ENCODE measurements at places on chromosomes 1 and 21. TPM values are rescaled to one million over a fixed set of nuclear protein-coding genes. Genes with fewer than 3 reads are reported as not detected.

GRCh38 chr1:146035048-146035423 lies 13.5 kb upstream of the HJV start:
- no peak for DNase-seq

DNA sequence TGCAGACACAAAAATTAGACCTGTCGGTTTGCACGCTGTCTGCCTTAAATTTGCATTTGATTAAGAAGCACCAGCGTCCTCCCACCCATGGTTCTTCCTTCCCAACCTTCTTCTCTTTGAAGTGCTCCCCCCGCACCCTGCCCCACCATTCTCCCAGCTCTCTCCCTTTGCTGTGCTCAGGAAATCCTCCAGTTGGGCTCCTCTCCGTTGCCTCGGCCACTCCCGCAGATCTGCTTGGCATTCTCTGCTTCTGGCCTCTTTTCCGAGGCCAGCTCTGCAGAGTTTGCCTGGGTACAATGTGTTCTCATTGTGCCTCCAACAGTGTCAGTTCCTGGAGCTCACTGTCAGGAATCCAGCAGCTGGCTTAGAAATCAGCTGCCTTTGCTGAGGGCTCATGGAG lies 126.1 kb downstream of the NAV1 start:
- no peak for DNase-seq

DNA sequence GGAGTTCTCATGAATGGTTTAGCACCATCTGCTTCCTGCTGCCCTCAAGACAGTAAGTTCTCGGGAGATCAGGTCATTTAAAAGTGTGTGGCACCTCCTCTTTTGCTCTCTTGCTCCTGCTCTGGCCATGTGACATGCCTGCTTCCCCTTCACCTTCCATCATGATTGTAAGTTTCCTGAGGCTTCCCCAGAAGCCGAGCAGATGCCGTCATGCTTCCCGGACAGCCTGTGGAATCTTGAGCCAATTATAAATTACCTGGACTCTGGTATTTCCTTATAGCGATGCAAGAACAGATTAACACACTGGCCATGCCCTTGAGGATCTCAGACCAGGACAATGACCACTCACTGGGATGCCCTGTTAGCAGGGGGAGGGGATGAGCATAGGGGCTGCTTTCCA lies 212.3 kb downstream of the MATN1 start:
- no peak for DNase-seq

GRCh38 chr1:41387667-41388091 lies 26.4 kb downstream of the FOXO6 start:
- DNase-seq = peak; percentile 32

- DNase-seq = no peak
These were observed 26.9 kb downstream of the ZBTB21 start for GRCh38 chr21:41983229-41983628.

DNA sequence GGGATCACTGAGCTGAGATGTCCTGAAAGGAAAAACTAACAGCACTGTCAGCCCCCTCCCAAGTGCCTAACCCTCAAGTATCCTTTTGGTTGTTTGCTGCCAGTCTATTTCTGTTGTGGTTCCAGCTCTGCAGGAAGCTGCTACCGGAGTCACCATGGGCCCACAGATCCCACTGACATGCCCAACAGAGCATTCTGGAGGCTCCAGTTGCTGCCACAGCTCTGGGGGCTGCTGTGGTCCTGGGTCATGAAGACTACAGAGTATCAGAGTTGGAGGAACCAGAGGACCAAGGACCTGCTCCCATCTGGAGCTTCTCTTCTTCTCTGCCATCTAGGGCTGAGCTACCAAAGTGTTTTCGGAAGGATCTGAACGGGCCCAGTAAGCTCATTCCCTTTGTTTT lies 910 bp downstream of the LCE3A start:
- no peak for DNase-seq

DNA sequence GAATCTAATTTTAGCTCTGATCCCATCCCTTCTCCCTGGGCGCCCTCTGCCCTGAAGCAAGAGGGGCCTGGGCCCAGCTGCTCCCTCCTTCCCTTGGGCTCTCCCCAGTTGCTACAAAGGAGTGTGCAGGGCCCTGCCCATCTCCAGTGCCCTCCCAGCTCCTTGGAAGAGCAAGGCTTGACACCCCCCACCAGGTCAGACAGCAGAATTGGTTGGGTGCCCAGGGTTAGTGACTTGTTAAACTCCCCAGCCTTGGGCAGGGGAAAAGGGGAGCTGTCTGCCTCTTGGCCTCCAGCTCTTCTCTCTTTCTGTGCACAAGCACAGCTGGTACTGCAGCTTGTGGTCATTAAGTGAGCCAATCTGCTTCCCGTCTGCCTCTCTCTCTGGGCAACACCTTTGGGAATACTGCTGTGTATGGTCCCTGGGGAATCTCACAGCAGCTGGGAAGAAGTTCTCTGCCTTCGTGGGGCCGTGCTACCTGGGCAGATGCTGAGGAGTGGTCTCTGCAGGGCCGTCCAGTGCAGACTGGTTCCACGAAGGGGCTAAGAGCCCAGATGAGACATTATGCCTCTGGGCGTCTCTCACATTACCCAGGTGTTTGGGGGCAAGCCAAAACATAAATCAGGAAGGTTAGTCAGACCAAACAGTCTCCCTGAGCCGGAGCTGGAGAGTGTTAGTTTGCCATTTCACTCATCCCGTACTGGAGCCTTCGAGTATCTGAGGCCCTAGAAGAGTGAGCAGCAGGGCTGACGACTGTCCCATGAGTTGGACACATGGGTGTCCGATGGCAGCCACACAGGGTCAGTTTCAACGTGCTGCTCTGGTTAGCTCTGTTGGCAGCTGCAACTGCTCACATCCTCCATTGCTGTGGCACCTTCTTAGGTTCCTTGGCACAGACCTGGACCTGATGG lies 37.3 kb downstream of the TMEM53 start:
- DNase-seq = no peak

DNA sequence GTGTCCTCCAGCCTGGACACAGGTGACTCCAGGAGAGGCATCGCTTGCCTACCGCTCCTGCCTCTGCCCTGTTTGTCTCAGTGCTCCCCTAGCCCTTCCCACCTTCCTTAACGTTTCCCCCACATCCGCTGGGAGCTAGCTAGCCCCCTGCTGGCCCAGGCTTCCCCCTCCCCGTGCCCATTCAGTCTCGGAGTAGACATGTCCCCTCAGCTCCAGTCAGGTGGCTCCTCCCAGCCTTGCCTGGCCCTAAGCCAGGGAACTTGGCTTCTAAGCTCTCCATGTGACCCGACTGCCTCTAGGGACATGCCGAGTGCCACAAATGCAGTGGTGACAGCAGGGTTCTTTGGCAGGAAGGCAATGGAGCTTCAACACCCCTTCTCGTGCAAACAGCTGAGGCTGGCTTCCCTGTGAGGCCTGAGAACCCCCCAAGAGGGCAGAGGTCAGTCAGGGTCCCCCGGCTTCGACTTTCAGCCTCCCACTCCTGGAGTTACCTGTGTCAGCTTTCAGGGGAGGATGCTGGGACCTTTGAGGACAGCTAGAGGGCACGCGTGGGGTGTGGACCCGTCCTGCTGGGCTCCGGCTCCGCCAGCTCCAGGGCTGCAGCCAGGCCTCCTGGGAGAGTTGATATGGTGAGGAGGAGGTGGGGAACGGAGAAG lies 16.2 kb downstream of the DRAXIN start:
- DNase-seq = no peak

GRCh38 chr1:181359012-181359411 lies 124.3 kb upstream of the CACNA1E start:
- DNase-seq = no peak

Gene RHD
- total RNA-seq = not detected

Gene TGFB2
- total RNA-seq = 2.4 TPM

Gene GJA9
- total RNA-seq = not detected

All from HT1080 (cell line).